ENCODE measurements at places on chromosomes 1 and 21. TPM values are rescaled to one million over a fixed set of nuclear protein-coding genes. Genes with fewer than 3 reads are reported as not detected.

DNA sequence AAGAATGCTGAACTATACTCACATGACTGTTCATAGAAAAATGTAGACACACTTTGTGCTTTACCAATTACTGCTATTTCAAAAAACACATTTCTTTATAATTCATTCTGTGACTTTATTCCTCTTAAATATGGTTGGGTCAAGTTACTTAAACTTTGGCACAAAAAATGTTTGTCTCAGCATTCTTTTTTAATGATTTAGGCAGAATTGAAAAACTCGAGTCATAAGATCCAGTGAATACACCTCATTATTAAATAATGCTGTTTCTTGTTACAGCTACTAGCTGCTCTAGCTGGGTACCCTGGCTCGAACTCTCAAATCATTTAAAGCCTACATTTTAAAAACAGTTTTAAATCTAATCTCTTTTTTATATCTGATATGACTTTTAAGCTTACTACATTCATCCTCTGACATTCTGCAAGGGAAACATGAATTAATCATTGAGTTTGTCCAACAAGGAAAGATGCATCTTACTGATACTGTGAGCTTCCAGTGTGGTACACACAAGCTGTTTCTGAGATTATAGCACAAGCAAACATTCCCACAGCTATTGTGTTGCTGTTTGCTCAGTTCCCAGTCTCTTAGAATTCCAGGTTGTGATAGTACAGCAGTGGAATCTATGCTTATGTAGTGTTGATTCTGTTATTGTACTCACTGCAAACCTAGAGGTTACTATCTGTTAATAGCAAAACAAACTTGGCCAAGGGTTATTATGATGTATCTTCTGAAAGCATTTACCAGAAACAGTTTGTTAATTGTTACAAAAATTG, 746.5 kb downstream of the USP25 start:
- peak overlapping the region; percentile 51 for H3K27ac ChIP-seq
- no peaks in the 10 kb centered on the region for H3K36me3 ChIP-seq
- H3K27me3 ChIP-seq: no peaks in the 10 kb centered on the region
- H3K4me1 ChIP-seq: peaks cover 2% of the 10 kb centered on the region
- H3K4me3 ChIP-seq: no peak overlapping the region

- H3K36me3 ChIP-seq: no peaks in the 10 kb centered on the region
- H3K4me1 ChIP-seq: no peaks in the 10 kb centered on the region
- DNase-seq: no peak
- no peak overlapping the region for H3K4me3 ChIP-seq
Measured at GRCh38 chr1:211825980-211826379, 4.6 kb downstream of the LPGAT1 start.

DNA sequence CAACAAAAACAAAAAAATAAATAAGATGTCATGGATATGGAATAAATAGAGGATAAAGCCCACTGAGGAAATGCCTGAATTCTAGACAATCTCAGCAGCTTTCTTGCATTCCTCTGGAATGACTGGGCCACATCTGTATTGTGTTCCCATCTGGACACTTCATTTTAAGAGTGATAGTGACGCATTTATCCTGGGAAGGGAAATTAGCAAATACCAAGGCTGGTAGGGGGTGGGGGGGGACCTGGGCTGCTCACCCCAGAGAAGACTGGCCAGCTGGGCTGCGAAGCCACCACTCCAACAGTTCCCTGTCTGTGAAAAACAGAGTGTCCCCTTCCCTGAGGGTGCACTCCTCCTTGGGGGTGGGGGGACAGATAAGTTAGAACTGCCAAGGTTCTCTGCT, 106.3 kb downstream of the HIVEP3 start:
- no peak for DNase-seq
- H3K4me1 ChIP-seq: no peaks in the 10 kb centered on the region
- no peak overlapping the region for H3K27ac ChIP-seq
- no peak overlapping the region for H3K4me3 ChIP-seq

GRCh38 chr1:115807723-115808122, 33.2 kb downstream of the NHLH2 start:
- no peak overlapping the region for H3K4me3 ChIP-seq
- DNase-seq: peak; percentile 27
- H3K36me3 ChIP-seq: no peaks in the 10 kb centered on the region
- H3K27ac ChIP-seq: no peak overlapping the region
- H3K4me1 ChIP-seq: no peaks in the 10 kb centered on the region
- H3K27me3 ChIP-seq: no peaks in the 10 kb centered on the region

DNA sequence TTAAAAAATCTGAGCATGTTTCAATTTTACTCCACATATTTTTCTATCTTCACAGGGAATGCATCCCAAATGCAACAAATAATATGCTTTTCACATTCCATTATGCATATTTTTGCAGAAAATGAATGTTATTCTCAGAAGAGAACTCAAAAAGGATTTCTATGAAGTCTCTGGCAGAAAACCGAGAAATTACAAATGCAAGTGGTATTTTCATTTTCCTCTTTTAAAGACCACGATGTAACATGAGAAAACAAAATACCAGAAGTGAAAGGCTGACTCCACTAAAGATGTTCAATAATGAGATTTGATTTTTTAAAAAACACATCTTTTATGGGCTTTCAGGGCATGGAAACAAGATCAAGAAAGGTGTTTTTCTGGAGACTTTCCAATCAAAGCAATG, 5.0 kb upstream of the PDC start:
- DNase-seq: no peak
- H3K4me3 ChIP-seq: no peak overlapping the region
- H3K4me1 ChIP-seq: no peaks in the 10 kb centered on the region

GRCh38 chr21:16287046-16287445, 557.3 kb downstream of the USP25 start:
- no peaks in the 10 kb centered on the region for H3K27me3 ChIP-seq
- DNase-seq: no peak
- H3K4me1 ChIP-seq: no peaks in the 10 kb centered on the region
- H3K27ac ChIP-seq: peak overlapping the region; percentile 17

DNA sequence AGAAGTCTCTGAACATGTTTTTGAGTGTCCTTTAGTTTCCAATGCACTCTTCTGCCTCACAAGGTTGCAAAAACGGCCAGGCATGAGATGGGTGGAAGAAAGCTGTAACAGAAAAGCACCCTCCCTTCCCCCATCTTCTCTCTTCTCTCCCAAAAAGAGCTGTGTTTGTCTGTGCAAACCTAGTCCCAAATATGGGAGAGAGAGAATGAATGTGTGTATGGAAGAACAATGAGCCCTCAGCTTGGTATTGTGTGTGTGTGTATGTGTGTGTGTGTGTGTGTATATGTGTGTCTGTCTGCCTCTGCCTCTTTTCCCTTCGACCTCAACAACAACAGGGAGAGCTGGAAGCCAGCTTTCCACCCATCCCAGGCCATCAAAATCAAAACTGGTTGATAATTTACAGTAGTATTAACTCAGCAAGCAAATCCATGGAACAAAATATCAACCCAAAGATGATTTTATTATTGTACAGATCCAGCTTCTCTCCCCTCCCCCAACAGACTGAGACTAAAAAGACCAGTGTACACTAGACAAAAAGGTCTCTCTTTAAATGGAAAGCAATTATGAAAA, 1.8 kb downstream of the RERE start:
- H3K36me3 ChIP-seq: no peaks in the 10 kb centered on the region
- no peaks in the 10 kb centered on the region for H3K27me3 ChIP-seq
- H3K4me1 ChIP-seq: no peaks in the 10 kb centered on the region
- H3K4me3 ChIP-seq: peak overlapping the region; percentile 66

DNA sequence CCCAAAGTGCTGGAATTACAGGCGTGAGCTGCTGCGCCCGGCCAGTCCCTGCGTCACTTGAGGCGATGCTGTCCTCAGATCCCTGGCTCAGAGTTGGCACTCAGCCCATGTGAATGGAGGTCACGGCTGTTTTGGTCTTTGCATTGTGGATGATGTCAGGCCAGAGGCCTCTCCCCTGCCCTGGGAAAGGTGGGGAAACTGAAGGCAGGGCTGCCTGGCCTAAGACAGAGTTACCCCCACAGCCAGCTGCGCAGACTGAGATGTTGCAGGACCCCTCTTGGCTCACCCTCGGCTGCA, 821 bp downstream of the MASP2 start:
- H3K4me1 ChIP-seq: no peaks in the 10 kb centered on the region
- H3K4me3 ChIP-seq: no peak overlapping the region
- H3K36me3 ChIP-seq: no peaks in the 10 kb centered on the region
- no peak for DNase-seq
- H3K27ac ChIP-seq: no peak overlapping the region

DNA sequence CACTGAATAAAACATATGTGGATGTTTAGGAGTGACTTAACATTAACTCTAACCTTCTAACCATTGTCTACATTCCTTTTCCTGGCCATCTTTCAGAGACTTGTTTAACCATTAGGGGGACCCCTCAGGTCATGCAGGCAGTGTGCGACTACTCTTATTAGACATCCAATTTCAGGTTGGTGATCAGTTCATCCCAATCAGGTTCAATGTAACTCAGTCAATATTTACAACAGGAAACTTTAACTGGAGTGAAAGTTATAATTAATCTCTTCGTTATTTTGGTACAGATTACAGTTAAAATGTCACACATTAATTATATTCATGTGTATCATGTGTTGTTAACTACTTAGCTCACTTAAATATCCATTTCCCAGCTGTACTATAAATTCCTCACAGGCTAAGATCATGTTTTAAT, 68.8 kb upstream of the RGS1 start:
- no peaks in the 10 kb centered on the region for H3K4me1 ChIP-seq
- H3K36me3 ChIP-seq: no peaks in the 10 kb centered on the region
- no peak overlapping the region for H3K27ac ChIP-seq
- no peak overlapping the region for H3K4me3 ChIP-seq
- DNase-seq: no peak

GRCh38 chr1:22814176-22815042, 103.8 kb downstream of the EPHB2 start:
- H3K27ac ChIP-seq: no peak overlapping the region
- H3K4me3 ChIP-seq: no peak overlapping the region
- H3K27me3 ChIP-seq: no peaks in the 10 kb centered on the region
- DNase-seq: peak; percentile 45
- H3K36me3 ChIP-seq: no peaks in the 10 kb centered on the region
- H3K4me1 ChIP-seq: peaks cover 4% of the 10 kb centered on the region

GRCh38 chr1:226873771-226874578, 3.6 kb downstream of the PSEN2 start:
- no peaks in the 10 kb centered on the region for H3K36me3 ChIP-seq
- peaks cover 10% of the 10 kb centered on the region for H3K4me1 ChIP-seq
- H3K27me3 ChIP-seq: no peaks in the 10 kb centered on the region

DNA sequence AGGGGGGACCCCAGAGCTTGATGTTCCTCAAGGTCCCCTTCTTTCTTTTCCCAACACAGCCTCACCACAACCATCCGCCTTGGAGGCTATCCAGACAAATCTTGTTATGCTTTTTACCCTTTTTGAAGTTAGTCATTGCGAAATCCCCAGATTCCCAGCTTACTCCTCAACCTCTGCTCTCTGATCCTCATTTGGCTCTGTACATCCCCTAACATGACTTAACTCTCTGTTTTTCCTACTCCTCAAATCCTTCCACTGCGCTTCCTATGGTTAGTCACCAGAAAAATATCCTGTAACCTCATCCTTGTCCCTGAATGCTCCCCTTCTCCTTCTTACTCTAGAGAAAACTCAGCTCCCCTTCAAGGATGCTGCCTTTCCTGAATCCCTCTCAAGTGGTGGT, 189.1 kb upstream of the POU3F1 start:
- H3K4me3 ChIP-seq: no peak overlapping the region
- no peak for DNase-seq
- no peaks in the 10 kb centered on the region for H3K4me1 ChIP-seq
- H3K36me3 ChIP-seq: no peaks in the 10 kb centered on the region
- no peaks in the 10 kb centered on the region for H3K27me3 ChIP-seq

- H3K36me3 ChIP-seq: no peaks in the 10 kb centered on the region
- H3K4me1 ChIP-seq: peaks cover 3% of the 10 kb centered on the region
- H3K27me3 ChIP-seq: no peaks in the 10 kb centered on the region
Measured at GRCh38 chr1:100734676-100735075, 15.1 kb downstream of the VCAM1 start.

DNA sequence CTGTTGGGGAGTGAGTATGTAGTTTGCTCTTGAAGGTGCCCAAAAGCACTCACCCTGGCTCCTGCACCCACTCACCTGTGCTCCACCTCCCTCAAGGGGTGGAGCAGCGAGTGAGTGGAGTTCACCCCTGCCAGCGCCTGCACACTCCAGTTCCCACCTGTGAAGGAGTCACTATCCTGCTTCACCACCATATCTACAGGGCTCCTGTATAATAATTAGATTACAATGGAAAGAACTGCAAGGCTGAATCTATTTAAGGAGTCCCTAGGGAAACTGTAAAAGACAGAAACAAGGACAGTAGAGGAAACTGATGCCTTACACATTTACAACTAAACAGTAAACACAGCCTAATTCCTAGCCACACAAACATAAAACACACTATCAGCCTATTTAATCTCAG, 4.1 kb downstream of the DNAI4 start:
- no peaks in the 10 kb centered on the region for H3K4me1 ChIP-seq
- no peaks in the 10 kb centered on the region for H3K36me3 ChIP-seq
- DNase-seq: no peak
- no peak overlapping the region for H3K27ac ChIP-seq

DNA sequence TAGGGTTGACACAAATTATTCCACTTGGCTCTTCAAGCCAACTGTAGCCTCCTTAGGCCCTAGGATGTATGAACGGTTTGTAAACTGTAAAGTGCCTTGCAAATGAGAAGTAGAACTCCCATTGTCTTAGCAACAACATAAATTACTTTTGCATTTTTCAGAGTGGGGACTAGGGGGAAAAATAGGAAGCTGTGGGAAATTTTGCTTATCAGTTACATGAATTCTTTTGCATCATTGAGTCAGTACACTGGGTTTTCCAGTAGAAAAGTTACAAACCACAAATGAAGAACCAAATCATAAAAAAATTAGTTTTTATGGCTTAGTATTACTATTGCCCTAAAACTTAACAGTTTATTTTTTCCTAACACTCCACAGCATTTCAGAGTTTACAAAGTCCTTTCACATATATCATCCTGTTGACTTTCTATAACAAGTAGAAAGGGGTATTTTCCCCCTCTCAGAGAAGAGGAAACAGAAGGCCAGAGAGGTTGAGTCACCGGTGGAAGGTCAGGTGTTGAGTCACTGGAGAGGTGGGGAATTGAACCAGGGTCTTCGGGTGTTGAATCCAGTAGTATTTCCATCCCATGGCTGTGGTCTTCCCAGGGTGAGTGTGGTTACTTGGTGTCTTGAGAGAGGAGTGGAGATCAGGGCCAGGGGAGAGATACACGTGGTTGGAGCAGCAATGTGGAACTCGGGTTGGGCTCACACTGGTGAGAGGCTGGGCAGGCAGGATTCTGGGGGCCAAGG, 71.9 kb upstream of the USP24 start:
- DNase-seq: no peak
- no peak overlapping the region for H3K27ac ChIP-seq
- H3K4me3 ChIP-seq: no peak overlapping the region
- H3K27me3 ChIP-seq: no peaks in the 10 kb centered on the region
- H3K36me3 ChIP-seq: no peaks in the 10 kb centered on the region

GPR37L1 gene
- total RNA-seq: not detected

METTL13 gene
- total RNA-seq: 6.7 TPM

PLA2G4A gene
- total RNA-seq: 32.7 TPM

CD84 gene
- total RNA-seq: 3.4 TPM

DIO1 gene
- not detected for total RNA-seq

CFHR4 gene
- total RNA-seq: not detected

OR2L5 gene
- total RNA-seq: not detected

KRTAP12-2 gene
- not detected for total RNA-seq

Data from uterus (tissue), 4 donors.